ENCODE measurements at places on chromosomes 3 and 15.

DNA sequence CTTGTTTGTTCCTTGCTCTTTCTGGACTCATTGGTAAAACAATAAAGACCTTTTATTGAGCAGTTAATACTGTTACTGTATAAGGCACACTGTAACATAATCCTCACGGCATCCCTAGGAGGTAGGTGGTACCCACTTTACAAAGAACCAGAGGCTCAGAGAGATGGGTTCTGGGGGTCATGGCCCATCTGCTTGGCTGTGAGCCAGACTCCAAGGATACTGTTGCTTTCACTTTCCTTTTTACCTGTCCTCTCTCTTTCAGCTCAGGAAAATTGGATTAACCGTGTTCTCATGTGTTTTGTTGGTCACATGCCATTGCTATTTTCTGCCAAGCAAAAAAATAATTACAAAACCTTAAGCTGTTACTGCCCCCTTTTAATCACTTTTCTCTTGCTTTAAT lies 34.8 kb upstream of the FILIP1L start:
- DNase-seq = no peak

DNA sequence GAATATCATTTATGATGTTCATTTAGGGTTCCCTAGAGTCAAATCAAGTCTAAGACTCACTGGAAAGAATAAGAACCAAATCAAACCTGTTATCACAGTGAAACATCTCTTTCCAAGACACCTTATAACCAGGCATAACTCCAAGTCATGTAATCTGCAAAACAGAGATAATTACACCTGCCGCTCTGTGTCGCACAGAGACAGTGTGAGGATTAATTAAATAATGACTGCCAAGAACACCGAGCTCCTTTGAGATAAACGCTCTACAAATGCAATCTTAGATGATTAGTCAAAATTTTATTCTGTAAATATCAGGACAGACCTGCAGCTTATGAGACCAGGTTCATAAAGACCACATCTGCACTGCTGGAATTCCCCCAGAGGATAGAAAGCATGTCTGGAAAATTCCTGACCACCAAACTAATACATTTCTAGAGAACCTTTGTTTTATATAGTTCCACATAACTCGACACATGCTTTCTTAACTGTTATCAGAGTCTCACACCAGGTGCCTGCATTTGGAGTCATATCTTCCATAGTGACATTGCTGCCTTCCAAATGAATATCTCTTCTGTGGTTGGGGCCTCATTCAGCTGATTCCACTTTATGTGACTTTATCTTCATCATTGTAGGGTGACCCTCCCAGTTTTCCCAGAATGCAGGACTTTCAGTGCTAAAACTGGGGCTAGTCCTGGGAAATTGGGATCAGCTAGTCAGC lies 252.8 kb downstream of the CD47 start:
- no peak for DNase-seq

DNA sequence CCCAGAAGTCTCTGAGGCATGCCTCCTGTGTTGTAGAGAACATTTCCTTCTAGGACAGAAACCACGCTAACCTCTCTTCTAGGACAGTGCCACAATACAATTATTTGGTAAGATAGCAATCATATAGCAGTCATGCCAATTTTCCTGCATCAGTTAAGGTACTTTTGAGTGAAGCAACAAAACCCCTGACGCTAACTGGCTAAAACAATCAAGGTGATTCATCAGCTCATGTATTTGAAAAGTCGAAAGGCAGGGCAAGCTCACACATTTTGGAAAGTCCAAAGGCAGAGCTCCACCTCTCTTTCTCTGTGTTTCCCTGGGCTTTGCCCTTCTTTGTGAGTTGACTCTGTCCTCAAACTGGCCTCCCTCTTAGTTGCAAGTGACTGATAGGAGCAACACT lies 10.1 kb downstream of the TERC start:
- DNase-seq = no peak

- DNase-seq = peak; percentile 43
Observed at GRCh38 chr15:40307421-40308211, at the start of gene PLCB2. PLCB2 (minus strand) TSS chr15:40307935; CDS start chr15:40307672, 263 bp downstream.

GRCh38 chr3:42085641-42086376 lies 5.3 kb upstream of the TRAK1 start:
- DNase-seq = no peak

- DNase-seq = no peak
Observed at GRCh38 chr3:109702252-109702651, 364.9 kb upstream of the DPPA4 start.

DNA sequence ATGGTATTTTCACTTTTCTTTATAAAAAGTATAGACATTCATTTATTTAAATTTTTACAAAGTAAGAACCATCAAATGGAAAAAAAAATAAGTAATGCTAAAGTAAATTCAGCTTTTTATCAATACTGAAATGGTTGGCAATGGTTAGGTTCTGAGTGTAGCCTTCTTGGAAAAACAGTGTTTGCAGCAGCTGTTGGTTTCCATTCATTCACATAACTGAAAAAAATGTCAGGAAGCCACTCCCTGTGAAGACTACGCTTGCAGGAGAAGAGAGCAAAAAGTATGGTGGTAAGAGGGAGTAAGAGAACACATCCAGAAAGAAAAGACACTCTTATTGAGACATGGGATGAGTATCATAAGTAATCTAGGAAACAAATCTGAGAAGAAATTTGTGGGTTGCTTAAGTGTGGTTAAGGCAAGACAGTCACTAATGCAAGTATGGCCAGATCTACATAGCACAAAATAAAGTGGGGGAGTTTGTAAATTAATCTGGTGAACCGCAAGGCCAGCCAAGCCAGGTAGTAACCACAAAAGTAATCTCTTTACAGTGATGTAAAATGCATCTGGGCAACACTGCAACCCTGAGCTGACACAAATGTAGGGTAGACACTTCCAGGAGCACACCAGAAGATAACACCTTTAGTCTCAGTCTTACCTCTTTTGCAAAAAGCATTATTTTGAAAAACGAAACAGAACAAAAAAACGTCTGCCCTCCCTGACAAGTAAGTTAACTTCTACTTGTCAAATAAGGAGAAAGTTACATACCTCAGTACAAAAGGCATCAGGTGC lies 133.7 kb downstream of the IGSF11 start:
- no peak for DNase-seq

DNA sequence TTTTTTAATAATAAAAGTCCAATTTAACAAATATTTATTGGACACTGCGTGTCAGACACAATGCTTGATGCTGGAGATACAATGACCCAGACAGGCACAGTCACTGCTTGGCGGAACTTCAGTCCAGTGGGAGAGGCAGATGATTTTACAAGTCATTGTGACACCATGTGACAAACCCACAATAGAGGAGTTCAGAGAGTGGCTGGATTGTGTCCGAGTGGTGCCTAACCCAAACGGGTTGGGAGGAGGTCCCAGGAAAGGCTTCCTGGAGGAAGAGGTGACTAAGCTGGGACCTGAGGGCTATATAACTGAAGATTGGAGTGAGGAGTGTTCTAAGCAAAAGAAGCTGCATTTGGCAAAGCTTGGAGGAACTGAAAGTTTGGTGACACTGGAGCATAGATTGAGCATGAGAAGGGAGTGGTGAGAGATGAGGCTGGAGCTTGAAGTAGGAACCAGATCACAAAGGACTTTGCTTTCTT lies 41.4 kb downstream of the CRTC3 start:
- peak; percentile 48 for DNase-seq

- DNase-seq = no peak
Observed at GRCh38 chr3:118527514-118528044, 507.1 kb downstream of the IGSF11 start.
